HS-27A (cell line): ENCODE measurements at places on chromosomes 1 and 21.

DNA sequence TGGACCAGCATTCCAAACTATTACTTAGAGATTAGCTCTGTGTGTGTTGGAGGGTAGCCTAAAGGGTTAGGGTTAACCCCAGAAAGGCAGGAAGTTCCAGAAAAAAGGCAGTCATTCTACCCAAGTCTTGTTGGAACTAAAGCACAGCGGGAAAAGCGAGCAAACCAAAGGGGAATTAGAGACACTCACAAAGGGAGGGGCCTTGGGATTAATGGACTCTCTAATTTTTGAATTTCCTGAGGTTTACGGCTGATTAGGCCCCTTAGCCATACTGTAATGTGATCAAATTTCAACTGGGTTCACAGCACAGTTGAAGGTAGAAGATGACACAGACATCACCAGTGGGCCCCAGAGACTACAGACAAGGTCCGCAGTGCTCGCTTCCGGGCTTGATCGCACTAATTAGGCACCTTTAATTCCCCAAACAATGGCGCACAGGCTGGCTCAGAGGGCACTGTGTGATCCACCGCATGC is 28.3 kb downstream of the CAPZB start:
- no peak for DNase-seq

- DNase-seq = no peak
Measured at GRCh38 chr1:100404821-100405220, 52.5 kb downstream of the CDC14A start.

- no peak for DNase-seq
Measured at GRCh38 chr1:15667362-15667761, 16.8 kb upstream of the PLEKHM2 start.

GRCh38 chr1:66929146-66929688 is 4.4 kb downstream of the MIER1 start:
- no peak for DNase-seq

DNA sequence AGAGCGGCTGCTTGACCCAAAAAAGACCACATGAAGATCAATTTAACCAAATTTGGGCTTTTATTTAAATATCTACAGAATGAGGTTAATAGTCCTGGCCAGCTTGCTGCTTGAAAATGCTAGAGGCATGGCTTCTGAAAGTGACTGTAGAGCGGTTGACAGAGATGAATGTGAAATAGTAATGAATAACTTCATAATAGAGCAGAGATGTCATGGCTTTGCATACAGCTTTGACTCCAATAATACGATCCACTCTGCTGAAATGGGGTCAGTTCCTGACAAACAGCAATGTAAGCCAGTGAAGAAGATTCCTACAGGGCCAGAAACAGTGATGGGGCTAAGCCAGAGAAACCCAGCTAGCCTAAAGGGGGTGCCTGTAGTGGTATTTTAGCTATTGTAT is 183.8 kb downstream of the PBX1 start:
- no peak for DNase-seq

DNA sequence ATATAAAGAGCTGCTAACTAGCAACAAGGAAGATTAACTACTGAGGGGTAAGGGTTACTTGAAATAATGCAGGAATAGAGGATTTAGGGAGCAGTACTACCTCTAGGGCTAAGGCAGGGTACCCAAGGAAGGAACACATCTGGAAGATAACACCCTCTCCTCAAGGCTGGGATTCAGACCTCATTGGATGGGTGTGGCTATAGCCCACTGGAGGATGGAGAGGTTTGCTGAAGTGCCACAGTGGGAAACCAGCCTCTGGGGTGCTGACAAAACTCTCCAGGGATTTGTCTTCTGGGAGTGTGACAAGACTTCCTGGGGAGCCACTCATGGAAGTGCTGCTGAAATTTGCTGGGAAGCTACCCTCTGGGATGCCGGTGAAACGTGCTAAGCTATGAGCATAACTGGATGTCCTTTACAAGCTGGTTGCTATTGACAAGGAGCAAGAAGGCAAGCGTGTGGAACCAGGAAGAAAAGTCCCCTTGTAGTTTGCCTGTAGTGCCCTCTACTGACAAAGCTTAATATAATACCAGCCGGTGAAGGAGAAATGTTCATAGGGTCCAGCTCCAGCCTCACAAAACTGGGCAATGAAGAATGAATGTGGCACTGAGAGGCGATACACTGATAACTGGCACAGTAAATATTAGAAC is 122.8 kb upstream of the USP24 start:
- peak; percentile 79 for DNase-seq

- DNase-seq = peak; percentile 59
Measured at GRCh38 chr1:71351438-71351837, 270.6 kb upstream of the ZRANB2 start.

- DNase-seq = no peak
Measured at GRCh38 chr1:42930178-42931107, 28.2 kb downstream of the SLC2A1 start.
